Activated CD4-positive, alpha-beta T cell treated with anti-CD3 and anti-CD28 coated beads, Interleukin-2, Interleukin-4, amounts not matched to agents 100 ng/mL and 50 ng/mL, durations not matched to agents 16 hours and 8 hours (primary cell): ENCODE measurements at places on chromosomes 6 and 20.

GRCh38 chr6:11921017-11921438 is 91.1 kb upstream of the HIVEP1 start:
- DNase-seq: no peak

DNA sequence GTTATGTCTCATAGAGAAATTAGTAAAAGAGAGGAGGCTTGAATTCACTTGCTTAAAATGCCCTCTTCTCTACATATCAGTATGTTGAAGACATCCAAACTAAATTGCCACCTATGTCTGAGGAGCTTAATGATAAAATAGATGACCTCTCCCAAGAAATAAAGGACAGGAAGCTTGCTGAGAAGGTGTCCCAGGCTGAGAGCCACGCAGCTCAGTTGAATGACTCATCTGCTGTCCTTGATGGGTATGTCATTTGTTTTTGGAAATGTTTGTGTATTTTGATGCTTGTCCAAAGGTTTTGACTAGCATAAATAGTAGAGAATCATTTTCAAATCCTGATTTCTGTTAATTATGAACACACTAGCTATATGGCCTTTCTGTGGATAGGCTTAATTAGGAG is 307.7 kb downstream of the ARHGAP18 start:
- DNase-seq: no peak

DNA sequence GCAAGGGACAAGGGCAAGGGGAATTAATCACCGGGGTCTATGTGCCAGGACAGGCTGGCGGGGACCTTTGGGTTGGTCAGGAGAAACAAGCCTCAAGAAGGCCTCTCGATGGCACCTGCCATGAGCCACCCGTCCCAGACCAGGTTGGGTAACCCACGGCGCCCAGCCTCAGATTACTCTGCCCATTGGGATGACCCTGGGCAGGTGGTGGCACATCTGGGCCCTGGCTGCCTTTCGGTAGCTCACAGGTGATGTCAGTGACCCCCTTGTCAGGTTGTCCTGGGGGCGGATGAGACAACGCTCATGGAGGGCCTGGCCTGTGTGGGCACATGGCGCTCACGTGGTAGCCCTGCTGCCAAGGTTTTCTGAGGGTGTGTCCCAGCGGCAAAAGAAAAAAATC is 152.2 kb downstream of the SYCP2 start:
- no peak for DNase-seq

DNA sequence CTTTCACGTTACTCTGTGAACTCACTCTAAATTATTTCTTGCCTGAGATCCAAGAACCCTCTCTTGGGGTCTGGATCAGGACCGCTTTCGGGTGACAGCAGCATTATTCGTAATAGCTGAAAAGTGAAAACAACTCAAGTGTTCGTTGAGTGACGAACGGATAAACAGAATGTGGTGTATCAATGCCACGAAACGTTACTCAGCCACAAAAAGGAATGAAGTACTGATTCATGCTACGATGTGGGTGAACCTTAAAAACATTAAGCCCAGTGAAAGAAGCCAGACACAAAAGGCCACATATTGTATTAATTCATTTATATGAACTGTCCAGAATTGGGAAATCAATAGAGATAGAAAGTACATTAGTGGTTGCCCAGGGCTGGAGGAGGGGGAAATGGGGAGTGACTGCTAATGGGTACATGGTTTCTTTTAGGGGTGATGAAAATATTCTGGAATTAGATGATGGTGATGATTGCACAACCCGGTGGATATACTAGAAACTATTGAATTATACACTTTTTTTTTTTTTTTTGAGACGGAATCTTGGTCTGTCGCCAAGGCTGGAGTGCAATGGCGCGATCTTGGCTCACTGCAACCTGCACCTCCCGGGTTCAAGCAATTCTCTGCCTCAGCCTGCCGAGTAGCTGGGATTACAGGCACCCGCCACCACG is 8.4 kb downstream of the PTGIS start:
- no peak for DNase-seq

- DNase-seq: no peak
Measured at GRCh38 chr6:101392586-101393230, 800 bp upstream of the GRIK2 start.

- no peak for DNase-seq
Measured at GRCh38 chr6:106857771-106858652, 116.5 kb downstream of the CD24 start.
